ENCODE measurements at places on chromosomes 2 and 18.
A peak's percentile ranks its signal among the peaks of the same experiment; 100 is the strongest.

GRCh38 chr18:62341473-62341872, 16.4 kb downstream of the TNFRSF11A start:
- peak; percentile 66 for ATAC-seq

- no peak for ATAC-seq
Observed at GRCh38 chr18:69469444-69469919, 68.8 kb downstream of the DOK6 start.

DNA sequence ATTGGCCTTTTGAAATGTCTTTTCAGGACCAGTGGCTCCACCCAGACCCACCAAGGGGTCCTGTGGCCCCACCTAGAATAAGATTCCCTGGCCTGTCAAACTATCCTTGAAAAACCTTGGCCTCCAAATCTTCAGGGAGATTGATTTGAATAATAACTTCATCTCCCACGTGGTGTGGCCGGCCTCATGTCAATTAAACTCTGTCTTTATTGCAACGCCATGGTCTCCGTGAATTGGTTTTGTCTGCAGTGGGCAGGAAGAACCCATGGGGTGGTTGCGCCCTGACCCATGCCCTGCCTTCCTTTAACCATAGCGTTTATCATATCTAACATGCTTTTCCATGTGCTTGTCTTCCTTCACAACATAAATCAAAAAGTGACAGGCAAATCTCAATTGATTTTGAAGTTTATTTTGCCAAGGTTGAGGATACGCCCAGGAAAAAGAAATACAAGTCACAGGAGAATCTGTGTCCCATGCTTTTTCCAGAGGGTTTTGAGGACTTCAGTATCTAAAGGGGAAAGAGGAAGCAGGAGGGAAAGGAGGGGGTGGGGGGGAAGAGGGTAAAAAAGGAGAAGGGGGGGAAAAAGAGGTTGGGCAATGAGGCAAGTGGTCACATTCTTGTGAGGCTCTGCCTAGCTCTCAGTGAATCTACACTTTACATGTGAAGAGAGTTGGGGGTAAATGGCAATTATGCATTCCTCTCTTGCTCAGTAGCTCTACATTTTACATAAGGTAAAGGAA, 66.5 kb upstream of the CABLES1 start:
- no peak for ATAC-seq

DNA sequence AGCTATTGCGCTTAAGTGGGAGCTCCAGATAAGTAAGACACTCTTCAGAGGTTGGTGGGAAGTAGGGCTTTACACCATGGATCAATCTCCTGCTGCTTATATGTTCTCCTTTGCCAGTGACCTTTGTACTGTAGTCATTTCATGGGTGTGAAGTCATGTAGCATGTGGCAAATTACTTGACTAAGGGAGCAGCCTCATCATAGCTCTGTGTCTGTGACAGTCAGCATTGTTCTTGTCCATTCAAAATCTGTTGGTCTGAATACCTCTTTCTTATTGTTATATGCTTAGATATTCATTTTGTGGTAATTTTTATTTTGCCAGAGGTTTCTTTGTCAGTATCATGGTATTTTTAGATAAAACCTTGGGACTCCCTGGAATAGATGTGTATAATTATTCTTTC, 18.2 kb downstream of the SLC4A1AP start:
- peak; percentile 32 for ATAC-seq

GRCh38 chr18:56086176-56086575, 498.2 kb upstream of the TCF4 start:
- no peak for ATAC-seq

DNA sequence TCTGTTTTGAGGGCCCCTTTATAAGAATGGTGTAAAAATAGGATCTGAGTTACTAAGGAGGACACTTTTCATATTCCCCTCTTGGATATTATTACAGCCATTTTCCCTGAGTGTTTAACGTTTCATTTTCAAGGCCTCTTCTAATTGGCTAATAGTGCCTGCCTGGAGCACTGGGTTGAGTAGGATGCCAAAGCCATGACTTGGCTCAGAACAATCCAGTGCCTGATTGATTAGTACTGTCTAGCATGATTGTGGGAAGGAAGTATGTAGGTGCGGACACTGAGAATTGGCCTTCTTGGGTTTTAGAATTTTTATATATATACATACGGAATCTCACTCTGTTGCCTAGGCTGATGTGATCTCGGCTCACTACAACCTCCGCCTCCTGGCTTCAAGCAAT, 66.1 kb downstream of the NAB1 start:
- ATAC-seq, result no peak

DNA sequence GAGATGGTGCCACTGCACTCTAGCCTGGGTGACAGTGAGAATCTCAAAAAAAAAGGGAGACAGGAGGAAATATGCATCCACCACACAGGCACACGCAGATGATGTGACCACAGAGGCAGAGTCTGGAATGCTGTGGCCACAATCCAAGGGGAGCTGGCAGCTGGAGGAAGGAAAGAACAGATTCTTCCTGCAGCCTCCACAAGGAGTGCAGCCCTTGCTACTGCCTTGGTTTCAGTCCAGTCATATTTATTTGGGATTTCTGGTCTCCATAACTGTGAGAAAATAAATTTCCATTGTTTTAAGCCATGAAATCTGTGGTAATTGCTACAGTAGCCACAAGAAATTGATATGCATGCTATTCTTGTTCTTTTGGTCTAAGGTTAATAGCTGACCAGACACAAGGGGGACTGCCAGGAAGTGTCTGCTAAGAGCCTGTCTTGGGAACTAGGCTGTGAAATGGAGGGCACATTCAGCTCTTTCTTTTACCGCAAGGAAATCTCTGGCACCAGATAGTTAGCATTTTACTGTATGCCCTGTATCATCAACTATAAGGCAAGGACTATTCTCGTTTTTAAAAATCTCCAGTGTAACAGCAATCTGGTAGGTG, 133.1 kb upstream of the SEC11C start:
- ATAC-seq, result no peak

DNA sequence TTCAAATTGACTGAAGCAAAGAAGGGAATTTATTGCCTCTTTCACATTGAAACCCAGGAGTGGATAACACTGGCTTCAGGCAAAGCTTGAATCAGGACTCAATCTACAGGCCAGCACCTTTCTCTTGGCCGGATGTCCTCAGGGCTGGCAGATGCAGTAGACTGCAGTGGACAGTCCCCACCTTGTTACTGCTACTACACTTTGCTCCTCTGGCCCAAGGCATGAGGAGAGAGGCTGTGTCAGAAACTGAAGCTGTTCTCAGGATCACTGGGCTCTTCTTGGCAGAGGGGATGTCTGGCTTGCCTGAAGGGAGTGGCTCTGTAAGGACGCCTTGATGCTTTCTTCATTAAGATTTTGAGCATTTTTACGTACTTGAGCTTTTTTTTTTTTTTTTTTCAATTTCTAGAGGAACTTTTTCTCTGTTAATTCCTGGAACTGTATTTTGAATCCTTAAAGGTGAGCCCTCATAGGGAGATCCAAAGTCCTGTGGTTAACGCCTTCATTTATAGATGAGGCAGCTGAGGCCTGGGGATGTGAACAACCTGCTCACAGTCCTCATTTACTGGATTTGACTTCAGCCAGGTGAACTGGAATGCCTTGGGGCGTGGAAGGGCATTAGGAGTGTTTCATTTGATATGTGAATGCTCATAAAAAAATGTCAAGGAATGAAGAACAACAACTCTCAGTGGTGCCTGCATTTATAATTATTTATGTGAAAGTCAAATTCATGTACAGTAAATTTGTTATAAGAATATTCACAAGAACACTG, 36.6 kb downstream of the CASP10 start:
- no peak for ATAC-seq

- ATAC-seq, result no peak
Observed at GRCh38 chr2:32750880-32751279, 123.0 kb downstream of the TTC27 start.

DNA sequence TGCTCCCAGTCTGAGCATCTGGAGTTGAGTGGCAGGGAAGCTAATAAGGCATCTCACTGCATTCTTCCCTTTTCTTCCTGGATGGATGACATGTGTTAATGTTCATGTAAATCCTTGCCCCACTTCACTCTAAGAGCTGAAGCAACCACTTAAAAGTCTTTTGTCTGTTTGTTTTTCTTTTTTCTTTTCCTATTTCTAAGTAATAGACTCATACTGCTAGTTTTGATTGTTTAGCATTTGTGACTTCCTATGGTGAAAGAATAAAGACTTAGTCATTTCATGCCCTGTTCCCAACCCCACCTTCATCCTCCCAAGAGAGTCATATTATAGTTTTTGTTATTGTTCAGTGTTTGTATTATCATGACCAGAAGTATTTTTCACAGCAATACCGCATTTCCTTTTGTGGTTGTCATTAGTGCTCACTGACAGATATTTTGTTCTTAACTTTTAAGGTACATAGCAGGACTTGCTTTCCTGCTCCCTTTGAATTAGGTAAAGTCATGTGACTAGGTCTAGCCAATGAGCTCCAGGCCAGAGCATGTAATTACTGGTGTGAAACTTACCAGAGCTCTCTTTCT, 18.1 kb upstream of the SPP2 start:
- ATAC-seq, result no peak

- no peak for ATAC-seq
Observed at GRCh38 chr2:186129767-186130581, 356.1 kb upstream of the ZC3H15 start.

- ATAC-seq, result peak; percentile 41
Observed at GRCh38 chr2:201696151-201696659, 2.2 kb downstream of the MPP4 start.

DNA sequence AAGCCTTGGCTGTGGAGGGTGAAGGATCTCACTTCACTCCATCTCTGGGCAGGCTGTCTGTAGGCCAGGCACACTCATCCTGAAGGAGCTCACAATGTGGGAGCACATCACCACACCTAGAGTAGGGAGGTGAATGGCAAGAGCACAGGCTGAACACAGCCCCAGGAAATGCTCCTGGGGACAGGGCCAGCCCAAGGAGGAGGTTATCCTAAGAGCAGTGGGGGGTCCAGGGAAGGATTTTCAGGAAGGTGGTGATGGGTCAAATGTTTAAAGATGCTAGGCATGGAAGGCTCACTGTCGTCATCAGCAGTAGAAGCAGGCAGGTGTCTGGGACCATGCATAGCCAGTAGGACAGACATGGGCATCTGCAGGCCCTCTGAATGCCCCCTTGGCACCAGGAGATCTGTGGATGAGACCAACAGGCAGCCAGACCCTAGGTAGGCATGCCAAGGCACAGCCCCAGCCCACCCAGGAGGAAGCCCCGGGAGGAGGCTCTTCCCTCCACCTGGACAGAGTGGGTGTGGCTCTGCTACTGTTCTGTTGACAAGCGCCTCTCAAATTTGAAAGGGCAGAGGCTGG, 91.7 kb upstream of the RAB6C start:
- ATAC-seq, result no peak

DNA sequence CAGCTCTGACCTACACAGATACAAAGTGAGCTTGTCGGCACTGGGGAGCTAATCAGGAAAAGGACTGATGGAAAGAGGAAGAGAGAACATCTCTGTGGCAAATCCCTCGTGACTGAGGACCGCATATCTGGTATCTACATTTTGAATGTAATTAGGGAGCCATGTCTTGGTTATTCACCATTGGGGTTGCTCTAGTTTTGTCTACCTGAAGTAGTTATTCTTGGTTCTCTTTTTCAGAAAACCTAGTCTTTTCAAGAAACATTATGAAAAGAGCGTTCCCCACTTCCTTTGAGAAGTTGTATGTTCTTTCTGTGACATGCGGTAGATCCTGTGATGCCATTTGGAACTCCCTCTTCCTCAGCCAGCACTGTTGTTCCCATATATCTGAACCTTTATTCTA, 104.4 kb downstream of the DOCK10 start:
- ATAC-seq, result no peak

- no peak for ATAC-seq
Observed at GRCh38 chr2:190912726-190913125, 32.1 kb downstream of the GLS start.

GRCh38 chr18:48227206-48227605, 182.0 kb downstream of the ZBTB7C start:
- ATAC-seq, result no peak

- no peak for ATAC-seq
Observed at GRCh38 chr18:70732188-70732587, 443.3 kb downstream of the SOCS6 start.

All from motor neuron (in vitro differentiated cells).